ENCODE measurements at places on chromosomes 16 and 17. TPM values are rescaled to one million over a fixed set of nuclear protein-coding genes. Genes with fewer than 3 reads are reported as not detected.
A peak's percentile ranks its signal among the peaks of the same experiment; 100 is the strongest.

YPEL2 gene
- total RNA-seq, result 6.9 TPM

- no peak for DNase-seq
Observed at GRCh38 chr16:17691106-17691898, 220.5 kb upstream of the XYLT1 start.

- DNase-seq, result no peak
Observed at GRCh38 chr17:21185061-21185460, 28.9 kb downstream of the TMEM11 start.

- DNase-seq, result peak; percentile 13
Observed at GRCh38 chr17:56125830-56126819, 27.1 kb upstream of the ANKFN1 start.
